Mammary epithelial cell (primary cell): ENCODE measurements at places on chromosomes 7 and 10. TPM values are rescaled to one million over a fixed set of nuclear protein-coding genes. Genes with fewer than 3 reads are reported as not detected.

PRRT4 gene
- total RNA-seq: 0.24 and 0.47 TPM in 2 replicates

IFIT3 gene
- 1.3 and 3.6 TPM in 2 replicates for total RNA-seq

GPRIN2 gene
- total RNA-seq: 0.54 and 0.96 TPM in 2 replicates

TIMM23B gene
- 24.2 TPM for total RNA-seq

MAD1L1 gene
- 20.7 TPM for total RNA-seq

ASB4 gene
- not detected in 2 replicates for total RNA-seq

NEURL1 gene
- 1.1 and 5.5 TPM in 2 replicates for total RNA-seq

ZKSCAN5 gene
- total RNA-seq: 11.7 TPM

FAM171A1 gene
- total RNA-seq: 10.8 and 15.5 TPM in 2 replicates

TDRD1 gene
- total RNA-seq: 0.17 TPM

STOX1 gene
- 0.17 TPM for total RNA-seq

HOXA11 gene
- 0.69 and 0.96 TPM in 2 replicates for total RNA-seq

ATG9B gene
- total RNA-seq: under 0.01 TPM

TRIM50 gene
- total RNA-seq: not detected in 2 replicates

AKR1C4 gene
- not detected in 2 replicates for total RNA-seq

KLF14 gene
- total RNA-seq: not detected in 2 replicates

NUTM2E gene
- not detected for total RNA-seq

HOXA1 gene
- total RNA-seq: 9.4 and 14.5 TPM in 2 replicates

HTR5A gene
- not detected for total RNA-seq

NPC1L1 gene
- total RNA-seq: not detected in 2 replicates

CLRN3 gene
- total RNA-seq: not detected

ZNF679 gene
- not detected for total RNA-seq

RNF133 gene
- 0.21 TPM in 1 of 2 replicates, not detected in the other for total RNA-seq

UCMA gene
- total RNA-seq: not detected in 2 replicates

SPDYE2B gene
- not detected in 2 replicates for total RNA-seq

ADAMTS14 gene
- total RNA-seq: 0.35 and 0.61 TPM in 2 replicates

SPDYE6 gene
- total RNA-seq: not detected in 2 replicates

SPRN gene
- total RNA-seq: 3.7 TPM

NODAL gene
- 0.17 TPM for total RNA-seq

ADRB1 gene
- 0.21 and 0.37 TPM in 2 replicates for total RNA-seq

IL6 gene
- not detected for total RNA-seq

PTF1A gene
- total RNA-seq: not detected

UTF1 gene
- not detected for total RNA-seq

ACSM6 gene
- total RNA-seq: not detected in 2 replicates

PLAC9 gene
- 0.50 TPM for total RNA-seq

SPDYE1 gene
- total RNA-seq: not detected in 2 replicates

CCDC146 gene
- 2.3 and 3.1 TPM in 2 replicates for total RNA-seq

CPVL gene
- not detected for total RNA-seq

CFTR gene
- total RNA-seq: 0.50 TPM

CHAT gene
- not detected for total RNA-seq

RET gene
- total RNA-seq: 0.17 TPM

ADAM8 gene
- total RNA-seq: 46.0 and 46.1 TPM in 2 replicates
